ENCODE measurements at places on chromosomes 3 and 15.
A peak's percentile ranks its signal among the peaks of the same experiment; 100 is the strongest.

DNA sequence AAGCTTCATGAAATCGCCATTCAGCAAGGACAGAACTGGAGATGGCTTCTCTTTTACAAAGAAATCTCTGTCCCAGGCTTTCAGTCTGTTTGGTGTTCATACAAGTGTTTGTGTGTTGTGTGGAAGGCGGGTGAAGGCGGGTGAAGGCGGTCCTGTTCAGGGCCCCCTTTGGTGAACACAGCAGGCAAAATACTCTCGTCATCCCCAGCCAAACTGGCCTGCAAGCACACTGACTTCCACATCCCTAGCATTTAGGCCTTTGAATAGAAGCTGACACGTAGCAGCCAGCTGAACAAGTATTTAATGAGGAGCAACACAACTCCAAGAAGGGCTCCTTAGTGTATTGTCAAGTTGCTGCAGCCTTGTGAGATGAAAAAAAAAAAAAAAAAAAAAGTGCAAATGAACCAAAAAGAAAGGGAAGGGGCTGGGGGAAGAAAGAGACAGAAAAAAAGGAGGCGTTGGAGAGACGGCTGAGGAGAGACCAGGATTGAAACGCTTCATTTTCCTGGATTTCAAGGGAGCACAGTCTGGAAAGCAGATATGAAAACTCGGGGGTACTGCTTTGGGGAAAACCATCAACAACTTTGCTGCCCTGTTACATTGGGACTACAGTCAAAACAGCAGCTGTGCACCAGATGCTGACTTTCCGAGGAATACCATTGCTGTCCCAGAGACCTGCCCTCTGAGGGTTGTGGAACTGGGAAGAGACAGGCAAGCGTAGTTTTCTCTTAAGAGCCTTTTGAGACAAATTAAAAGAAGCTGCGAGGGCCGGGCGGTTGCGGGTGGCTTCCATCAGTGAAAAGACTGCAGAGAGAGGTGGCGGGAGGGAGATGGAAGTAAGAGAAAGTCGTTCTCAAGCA lies 74.6 kb downstream of the TGFBR2 start:
- DNase-seq: peak; percentile 42

DNA sequence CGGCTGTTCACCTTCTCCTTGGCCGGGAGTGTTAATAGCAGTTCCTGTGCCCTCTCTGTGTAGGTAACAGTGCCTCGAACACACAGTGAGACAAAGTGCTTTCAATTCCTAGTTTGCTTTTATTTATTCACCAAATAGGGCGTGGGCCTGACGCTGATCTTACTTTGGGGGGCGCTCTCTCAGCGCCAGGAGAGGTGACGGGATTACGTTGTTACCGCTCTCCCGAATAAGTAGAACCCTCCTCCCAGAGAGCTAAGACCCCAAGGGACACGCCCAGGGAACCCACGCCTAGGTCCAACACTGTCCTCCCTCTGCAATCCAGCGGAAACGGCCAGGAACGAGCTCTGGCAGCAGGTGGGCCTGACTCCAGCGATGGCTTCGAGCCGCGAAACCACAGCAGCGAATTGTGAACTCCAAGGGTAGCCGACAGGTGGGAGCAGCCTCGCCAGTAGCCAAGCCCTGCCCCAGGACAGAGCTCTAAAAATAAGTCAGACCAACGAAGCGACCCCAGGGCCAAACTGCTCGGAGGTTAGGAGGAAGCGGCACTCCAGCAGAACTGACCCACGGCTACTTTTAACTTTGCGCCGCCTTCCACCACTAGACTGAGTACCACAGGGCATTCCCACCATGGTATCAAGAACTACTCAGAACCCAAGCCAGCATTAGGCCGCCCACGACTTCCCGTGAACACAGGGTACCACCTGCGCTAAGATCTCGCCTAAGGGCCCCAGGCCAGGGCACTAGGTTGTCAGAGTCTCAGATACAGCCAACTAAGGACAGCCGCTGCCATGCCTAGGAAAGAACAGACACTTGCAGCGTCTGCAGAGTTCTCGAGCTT lies 1.6 kb upstream of the SIN3A start:
- peak; percentile 66 for DNase-seq

DNA sequence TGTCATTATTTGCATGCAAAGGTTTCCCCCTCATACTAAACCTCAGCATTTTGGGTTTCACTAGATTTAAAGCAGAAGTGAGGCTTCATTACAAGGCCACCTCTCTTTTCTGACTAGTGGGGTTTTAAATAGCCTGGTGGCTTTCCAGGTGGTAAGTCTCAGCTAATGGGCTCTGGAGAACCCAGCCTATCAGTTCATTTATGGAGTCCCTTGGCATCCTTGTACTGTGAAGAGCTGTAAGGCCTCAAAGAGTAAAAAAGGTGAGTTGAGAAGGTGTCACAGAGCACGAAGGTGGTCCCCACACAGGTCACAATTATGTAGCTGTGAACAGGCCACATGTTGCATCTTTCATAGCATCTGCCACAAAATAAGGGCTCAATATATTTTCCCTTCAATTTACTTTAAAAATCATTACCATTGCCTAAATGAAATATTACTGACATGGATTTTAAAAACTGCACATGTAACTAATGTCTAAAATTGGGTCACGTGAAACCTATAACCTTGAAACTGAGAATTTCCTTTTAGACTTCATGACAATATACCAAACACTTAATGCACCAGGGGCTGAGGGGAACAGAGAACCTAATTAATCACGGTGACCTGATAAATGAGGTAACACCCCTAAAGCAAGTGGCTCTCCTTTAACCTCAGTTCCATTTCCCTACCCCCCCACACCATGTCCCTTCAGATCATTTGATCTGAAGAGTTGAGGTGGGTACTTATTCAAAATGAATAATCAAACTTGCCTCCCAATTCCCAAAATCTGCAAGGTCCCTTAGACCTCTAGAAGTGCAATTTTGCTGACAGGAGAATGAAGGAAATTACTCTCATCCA lies 1.3 kb downstream of the NGLY1 start:
- DNase-seq: no peak

- DNase-seq: no peak
Observed at GRCh38 chr3:124963755-124964154, 29.2 kb upstream of the MUC13 start.

GRCh38 chr15:101136381-101137268 lies 115.2 kb downstream of the CHSY1 start:
- DNase-seq: no peak

- DNase-seq: no peak
Observed at GRCh38 chr15:48861813-48862431, 16.0 kb upstream of the EID1 start.

- DNase-seq: no peak
Observed at GRCh38 chr15:29885183-29885582, 62.9 kb upstream of the TJP1 start.

DNA sequence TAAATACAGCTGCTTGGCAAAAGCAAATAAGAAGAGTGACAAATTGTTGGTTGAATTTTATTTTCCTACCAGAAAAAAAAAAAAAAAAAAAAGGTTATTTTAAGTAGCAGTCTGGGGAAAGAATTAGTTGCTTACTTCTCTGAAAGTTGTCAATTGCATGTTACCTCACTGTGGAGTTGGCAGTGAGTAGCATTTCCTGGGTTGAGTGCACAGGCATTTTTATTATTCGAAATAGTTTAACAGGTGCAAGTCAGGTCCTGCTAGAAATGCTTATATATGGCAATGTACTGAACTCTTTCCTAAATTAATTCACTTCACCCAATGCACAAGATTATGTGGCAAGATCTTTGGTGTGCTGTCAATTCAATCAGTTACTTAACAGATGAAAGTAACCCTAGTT lies 680.6 kb downstream of the EPHA3 start:
- DNase-seq: no peak

GRCh38 chr3:98745718-98746117 lies 17.4 kb upstream of the ST3GAL6 start:
- no peak for DNase-seq

- DNase-seq: no peak
Observed at GRCh38 chr15:50458348-50459112, 34.3 kb downstream of the USP8 start.

- DNase-seq: no peak
Observed at GRCh38 chr15:25624504-25625177, 185.8 kb upstream of the UBE3A start.

GRCh38 chr3:101814835-101815234 lies 34.5 kb upstream of the NFKBIZ start:
- no peak for DNase-seq

DNA sequence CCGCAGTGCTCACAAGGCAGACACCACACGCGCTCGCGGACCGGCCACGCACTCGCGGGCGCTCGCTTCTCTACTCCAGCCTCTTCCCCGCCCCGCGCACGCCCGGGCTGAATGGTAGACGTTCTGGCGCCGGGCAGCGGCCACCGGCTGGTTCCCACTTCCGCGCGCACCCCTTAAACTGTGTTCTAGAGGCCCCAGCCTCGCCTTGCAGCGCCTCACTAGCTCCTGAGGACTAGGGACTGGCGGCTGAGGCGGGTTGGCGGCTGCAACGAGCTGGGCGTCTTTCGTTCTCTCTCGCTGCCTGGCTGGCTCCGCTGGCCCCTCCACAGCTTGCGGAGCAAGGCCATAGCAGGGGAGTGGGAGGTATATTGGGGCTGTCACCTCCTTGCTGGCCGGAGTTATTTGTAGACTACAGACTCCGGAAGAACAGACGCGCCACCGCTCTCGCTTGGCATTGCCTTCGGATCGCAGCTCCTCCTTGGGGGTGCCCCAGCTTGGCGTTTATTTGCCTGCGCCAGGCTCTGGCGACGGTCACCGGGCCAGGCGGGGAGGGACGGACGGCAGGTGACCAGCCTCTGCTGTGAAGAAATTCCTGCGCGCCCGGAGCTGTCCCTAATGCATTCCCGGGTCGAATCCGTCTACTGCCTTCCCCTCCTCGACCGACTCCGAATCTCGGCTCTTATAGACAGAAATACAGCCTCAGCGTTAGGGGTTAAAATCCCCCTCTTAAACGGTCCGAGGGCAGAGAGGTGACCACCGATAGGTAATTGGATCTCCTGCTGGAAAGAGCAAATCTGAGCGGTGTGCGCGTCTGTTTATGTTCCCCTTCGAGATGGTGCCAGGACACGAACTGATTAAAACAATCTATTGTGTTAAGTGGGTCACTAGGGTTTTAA lies 1.3 kb downstream of the GREM1 start:
- DNase-seq: no peak

- no peak for DNase-seq
Observed at GRCh38 chr3:15064299-15064834, 748 bp downstream of the MRPS25 start.

- no peak for DNase-seq
Observed at GRCh38 chr15:101390060-101390459, 95.0 kb upstream of the SNRPA1 start.

- DNase-seq: no peak
Observed at GRCh38 chr3:44234648-44235268, 6.9 kb upstream of the TOPAZ1 start.

- no peak for DNase-seq
Observed at GRCh38 chr3:48233542-48233941, 7.4 kb upstream of the ZNF589 start.

GRCh38 chr15:95210436-95210981 lies 979.1 kb downstream of the MCTP2 start:
- DNase-seq: no peak

GRCh38 chr3:73036694-73037591 lies 24.5 kb upstream of the EBLN2 start:
- no peak for DNase-seq

DNA sequence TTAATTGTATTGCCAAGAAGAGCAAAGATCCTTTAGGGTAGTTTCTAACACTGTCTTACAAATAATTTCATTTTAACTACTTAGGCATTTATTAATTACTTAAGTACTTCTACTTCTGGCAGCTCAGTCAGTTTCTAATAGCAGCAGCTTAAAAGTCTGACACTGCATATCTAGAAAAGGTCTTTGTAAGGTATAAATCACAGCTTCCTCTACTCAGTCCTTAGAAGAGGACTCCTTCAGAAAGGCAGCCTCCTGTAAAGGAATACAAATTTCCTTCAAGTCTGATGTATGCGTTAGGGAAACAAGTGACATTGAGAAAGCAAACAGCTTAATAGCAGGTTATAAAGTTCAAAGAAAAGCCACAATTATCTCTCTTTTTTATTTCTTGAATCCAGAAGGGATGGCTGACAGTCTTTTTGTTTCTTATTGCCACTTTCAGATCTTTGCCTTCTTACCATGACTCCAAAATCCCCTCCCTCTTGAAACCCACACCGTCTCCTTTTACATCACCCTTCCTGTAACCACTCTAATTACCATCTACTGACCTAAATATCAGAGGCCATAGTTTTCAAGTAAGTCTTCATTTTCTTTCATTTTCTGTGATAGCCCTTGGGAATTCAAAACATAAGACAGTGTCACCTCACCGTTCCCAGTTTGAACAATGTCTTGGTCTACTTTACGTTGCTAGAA lies 109.5 kb downstream of the CGGBP1 start:
- no peak for DNase-seq

DNA sequence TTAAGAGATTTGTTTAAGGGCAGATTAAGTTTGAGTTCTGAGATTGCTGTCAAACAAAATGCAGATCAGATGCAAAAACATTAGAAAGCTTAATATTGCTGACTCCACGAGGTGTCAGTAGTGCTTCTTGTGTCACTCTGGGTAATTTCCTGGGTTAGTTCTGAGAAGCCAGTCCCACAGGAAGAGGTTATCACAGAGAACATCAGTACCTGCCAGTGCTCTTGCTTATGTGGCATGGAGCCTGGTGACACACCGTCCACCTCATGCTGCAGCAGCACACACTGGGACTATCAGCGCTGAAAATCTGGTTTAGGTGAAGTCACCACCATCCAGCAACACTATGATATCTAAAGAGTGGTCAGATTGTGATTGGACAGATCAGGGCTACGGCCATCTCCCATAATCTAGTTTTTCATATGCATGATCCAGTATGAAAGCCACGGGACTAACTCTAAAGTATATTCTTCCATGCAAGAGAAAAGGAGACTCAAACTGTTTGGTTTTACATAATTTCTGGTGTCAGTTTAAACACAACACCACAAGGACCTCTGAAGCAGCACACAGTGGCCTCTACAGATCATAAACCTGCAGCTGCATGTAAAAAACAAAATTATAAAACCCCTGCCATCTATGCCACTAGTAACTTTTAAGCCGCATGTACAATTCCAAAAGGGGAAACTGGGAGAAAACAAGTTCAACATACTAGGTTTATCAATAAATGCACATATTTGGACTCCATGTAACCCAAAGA lies 36.1 kb upstream of the MYO5C start:
- DNase-seq: no peak

GRCh38 chr3:64501298-64501906 lies 186.4 kb downstream of the ADAMTS9 start:
- no peak for DNase-seq

DNA sequence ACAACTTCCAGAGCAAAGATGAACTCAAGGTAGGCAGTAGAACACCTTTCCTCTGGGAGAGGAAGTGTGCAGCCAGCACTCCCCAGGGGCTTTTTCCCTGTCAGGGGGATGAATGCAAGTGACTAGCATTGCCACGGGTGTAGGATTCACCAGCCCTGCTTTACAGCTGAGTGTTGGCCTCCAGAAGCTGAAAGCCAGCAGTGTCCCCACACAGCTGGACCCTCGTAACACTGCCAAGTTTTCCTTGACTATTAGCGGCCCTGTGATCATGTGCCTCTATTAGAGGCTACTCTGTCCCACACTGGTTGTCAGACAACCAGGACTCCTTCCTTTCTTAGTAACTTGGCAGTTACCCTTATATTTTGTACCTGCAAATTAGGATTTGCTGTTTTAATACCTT lies 104.9 kb upstream of the MANF start:
- no peak for DNase-seq

GRCh38 chr3:71753701-71754609 lies at the start of gene GPR27:
Gene GPR27 (plus strand): TSS chr3:71753855. CDS start chr3:71754050, 195 bp downstream.
- DNase-seq: no peak

GRCh38 chr3:45381168-45381852 lies 7.1 kb upstream of the LARS2 start:
- DNase-seq: no peak
